ENCODE measurements at places on chromosomes 1 and 21.

DNA sequence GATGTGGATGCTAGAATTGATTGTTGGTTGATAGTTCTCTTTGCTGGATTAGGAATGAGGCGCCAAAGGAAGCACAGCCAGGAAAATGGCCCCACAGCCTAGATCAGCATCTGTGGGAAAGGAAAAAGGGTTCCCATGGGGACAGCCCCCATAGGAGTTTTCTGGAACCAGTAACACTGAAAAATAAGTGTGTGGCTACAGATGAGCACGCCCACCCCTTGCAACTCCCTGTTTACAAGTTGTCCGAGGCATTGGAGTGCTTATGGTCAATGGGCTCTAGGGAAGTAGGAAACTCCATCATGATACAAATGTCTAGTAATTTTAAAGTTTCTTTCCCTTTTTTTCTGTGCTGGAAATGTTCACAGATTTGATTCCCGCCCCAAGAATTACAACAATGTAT lies 23.8 kb upstream of the UBE2U start:
- no peak for DNase-seq
- no peak overlapping the region for H3K4me3 ChIP-seq
- H3K4me1 ChIP-seq, result no peaks in the 10 kb centered on the region
- peaks cover 19% of the 10 kb centered on the region for H3K36me3 ChIP-seq

- H3K4me1 ChIP-seq, result peaks cover 47% of the 10 kb centered on the region
- no peaks in the 10 kb centered on the region for H3K27me3 ChIP-seq
- H3K36me3 ChIP-seq, result no peaks in the 10 kb centered on the region
- no peak for DNase-seq
- no peak overlapping the region for H3K27ac ChIP-seq
- H3K4me3 ChIP-seq, result no peak overlapping the region
Measured at GRCh38 chr1:164780863-164781262, 221.9 kb downstream of the PBX1 start.

DNA sequence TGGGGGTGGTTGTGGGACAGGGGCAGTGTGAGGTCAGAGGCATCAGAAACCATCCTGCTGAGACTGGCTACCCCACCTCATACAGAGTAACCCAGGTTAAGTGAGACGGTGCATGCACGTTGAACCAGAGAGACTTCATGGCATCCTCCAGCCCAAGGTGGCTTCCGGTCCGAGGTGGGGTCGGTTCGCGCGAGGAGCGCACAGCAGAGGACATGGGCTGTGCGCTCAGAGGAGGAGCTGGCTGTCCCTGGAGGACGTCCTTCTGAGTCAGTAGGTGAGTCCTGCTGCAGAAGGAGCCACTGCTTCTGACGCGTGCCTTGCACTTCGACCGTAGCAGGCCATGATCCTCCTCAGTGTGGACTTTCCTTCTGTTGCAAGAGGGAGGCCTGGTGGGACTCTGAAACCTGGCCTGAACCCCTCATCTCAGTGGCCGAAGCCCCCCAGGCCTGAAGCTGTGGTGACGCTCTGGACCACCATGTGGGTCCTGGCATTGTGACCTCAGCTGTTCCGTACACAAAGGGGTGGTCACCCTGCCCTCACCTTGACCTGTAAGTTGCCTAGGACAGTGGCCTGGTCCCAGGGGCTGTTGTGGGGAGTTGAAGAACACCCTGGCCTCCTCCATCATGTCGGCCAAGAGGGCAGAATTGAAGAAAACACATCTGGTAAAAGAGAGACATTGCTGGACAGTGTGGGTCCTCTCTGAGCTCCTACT lies at the start of gene TEX35:
TEX35 (plus strand) TSS at position 544 of the 712 bp plus-strand sequence; CDS start at position 624, 80 bp downstream.
- H3K27ac ChIP-seq, result no peak within 1 kb of the TSS
- H3K4me3 ChIP-seq, result no peak within 1 kb of the TSS
- H3K4me1 ChIP-seq, result no peaks in the 10 kb centered on the region
- H3K27me3 ChIP-seq, result no peaks in the 10 kb centered on the region
- H3K36me3 ChIP-seq, result no peaks in the 10 kb centered on the region
- DNase-seq, result no peak

- no peaks in the 10 kb centered on the region for H3K4me1 ChIP-seq
- no peaks in the 10 kb centered on the region for H3K36me3 ChIP-seq
- no peaks in the 10 kb centered on the region for H3K27me3 ChIP-seq
Measured at GRCh38 chr1:161059293-161059692, 10.4 kb downstream of the ARHGAP30 start.

GRCh38 chr1:226107471-226108460 lies 45.2 kb downstream of the H3-3A start:
- H3K4me1 ChIP-seq, result peaks cover 38% of the 10 kb centered on the region
- no peak for DNase-seq
- peak overlapping the region; percentile 93 for H3K27ac ChIP-seq
- no peaks in the 10 kb centered on the region for H3K36me3 ChIP-seq

GRCh38 chr1:47225430-47226100 lies 6.5 kb downstream of the TAL1 start:
- peaks cover 18% of the 10 kb centered on the region for H3K4me1 ChIP-seq
- no peak for DNase-seq
- H3K36me3 ChIP-seq, result no peaks in the 10 kb centered on the region
- no peak overlapping the region for H3K27ac ChIP-seq

DNA sequence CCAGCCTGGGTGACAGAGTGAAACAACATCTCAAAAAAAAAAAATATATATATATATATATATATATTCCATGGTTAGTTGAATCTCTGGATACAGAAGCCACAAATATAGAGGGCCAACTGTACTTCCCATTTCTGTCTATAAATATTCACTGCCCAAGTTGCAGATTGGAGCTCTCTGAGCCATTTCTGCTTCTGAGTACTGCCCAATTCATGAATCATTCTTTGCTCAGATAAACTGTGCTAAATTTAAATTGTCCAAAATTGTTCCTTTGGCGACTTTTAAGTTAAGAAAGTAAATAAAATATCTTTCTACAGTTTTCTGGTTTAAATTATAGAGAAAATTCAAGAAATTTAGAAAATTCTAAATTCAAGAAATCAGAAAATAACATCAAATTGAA lies 23.2 kb upstream of the C1orf146 start:
- no peaks in the 10 kb centered on the region for H3K4me1 ChIP-seq
- no peak overlapping the region for H3K4me3 ChIP-seq
- DNase-seq, result no peak
- no peaks in the 10 kb centered on the region for H3K27me3 ChIP-seq
- H3K27ac ChIP-seq, result no peak overlapping the region

DNA sequence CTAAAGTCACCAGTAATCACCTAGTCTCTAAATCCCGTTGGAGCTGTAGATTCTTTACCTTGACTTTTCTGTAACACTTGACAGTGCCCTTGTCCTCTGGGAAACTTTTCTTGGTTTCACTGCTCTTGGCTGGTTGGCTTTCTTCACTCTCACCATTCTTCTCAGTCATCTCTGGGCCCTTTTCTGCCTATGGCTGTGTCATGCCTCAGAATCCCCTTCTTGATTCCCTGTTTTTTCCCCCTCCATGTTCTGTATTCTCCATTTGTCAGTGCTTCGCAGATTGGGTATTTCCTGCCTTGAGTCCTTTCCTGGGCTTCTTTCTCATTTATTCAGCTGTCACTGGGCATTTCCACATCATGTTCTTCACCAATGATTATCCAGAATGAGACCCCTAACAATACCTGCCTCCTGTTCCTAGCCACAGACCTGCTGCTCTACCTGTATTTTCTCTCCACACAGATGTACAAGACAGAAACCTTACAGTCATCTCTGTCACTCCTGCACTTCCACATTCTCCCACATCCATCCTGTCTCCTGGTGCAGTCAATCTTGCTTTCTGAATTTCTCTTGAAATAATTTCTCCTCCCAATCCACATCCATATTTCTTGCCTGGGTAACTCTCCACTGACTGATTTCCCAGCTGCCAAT lies 14.7 kb downstream of the UCK2 start:
- no peak overlapping the region for H3K27ac ChIP-seq
- H3K4me3 ChIP-seq, result no peak overlapping the region
- no peaks in the 10 kb centered on the region for H3K27me3 ChIP-seq
- H3K4me1 ChIP-seq, result peaks cover 5% of the 10 kb centered on the region
- no peaks in the 10 kb centered on the region for H3K36me3 ChIP-seq
- no peak for DNase-seq

DNA sequence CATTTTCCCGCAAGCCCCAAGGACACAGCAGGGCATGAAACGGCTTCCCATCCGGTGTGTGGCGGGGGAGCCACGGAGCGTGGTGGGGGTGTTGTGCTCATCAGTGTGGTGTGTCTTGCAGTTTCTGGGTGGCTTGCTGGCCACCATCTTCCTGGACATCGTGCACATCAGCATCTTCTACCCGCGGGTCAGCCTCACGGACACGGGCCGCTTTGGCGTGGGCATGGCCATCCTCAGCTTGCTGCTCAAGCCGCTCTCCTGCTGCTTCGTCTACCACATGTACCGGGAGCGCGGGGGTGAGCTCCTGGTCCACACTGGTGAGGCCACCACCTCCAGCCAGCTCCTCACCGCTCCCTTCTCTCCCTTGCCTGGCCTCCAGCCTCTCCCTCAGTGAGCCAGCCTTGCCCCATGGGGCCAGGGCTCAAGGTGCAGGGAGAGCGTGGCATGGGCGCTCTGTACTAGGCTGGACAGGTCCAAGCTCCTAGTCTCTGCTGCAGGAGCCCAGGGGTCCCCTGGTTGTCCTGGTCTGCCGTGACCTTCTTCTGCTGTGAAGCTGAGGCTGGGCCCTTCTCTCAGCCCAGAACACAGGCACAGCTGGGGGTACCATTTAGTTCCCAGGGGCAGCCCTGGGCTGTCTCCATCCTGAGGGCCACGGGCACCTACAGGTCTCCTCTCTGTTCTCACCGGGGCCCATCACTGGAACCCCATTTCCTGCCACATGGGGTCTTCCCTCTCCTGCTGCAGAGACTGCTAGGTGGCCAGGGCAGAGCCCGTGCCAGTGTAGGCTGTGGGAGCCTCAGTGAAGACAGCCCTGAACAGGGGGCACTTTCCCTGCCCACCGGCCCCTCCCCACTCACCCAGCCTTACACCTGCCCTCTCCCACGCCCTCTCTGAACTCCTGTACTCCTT lies 12.6 kb downstream of the AGTRAP start:
- H3K27me3 ChIP-seq, result no peaks in the 10 kb centered on the region
- H3K36me3 ChIP-seq, result peaks cover 11% of the 10 kb centered on the region
- no peak overlapping the region for H3K4me3 ChIP-seq
- no peak overlapping the region for H3K27ac ChIP-seq
- no peak for DNase-seq
- no peaks in the 10 kb centered on the region for H3K4me1 ChIP-seq

GRCh38 chr1:30403726-30404125 lies 319.7 kb downstream of the MATN1 start:
- H3K4me3 ChIP-seq, result no peak overlapping the region
- H3K27me3 ChIP-seq, result no peaks in the 10 kb centered on the region
- H3K36me3 ChIP-seq, result no peaks in the 10 kb centered on the region
- no peak for DNase-seq

GRCh38 chr1:110927484-110928075 lies 36.1 kb downstream of the LRIF1 start:
- no peaks in the 10 kb centered on the region for H3K27me3 ChIP-seq
- no peak overlapping the region for H3K27ac ChIP-seq
- no peak for DNase-seq
- H3K4me1 ChIP-seq, result no peaks in the 10 kb centered on the region
- no peaks in the 10 kb centered on the region for H3K36me3 ChIP-seq

GRCh38 chr1:1777950-1778662 lies at the start of gene NADK:
TSS of gene NADK (minus strand) at chr1:1778470. CDS start at chr1:1765406, 13,064 bp downstream.
- DNase-seq, result no peak
- peaks cover 53% of the 10 kb centered on the region for H3K4me1 ChIP-seq
- no peaks in the 10 kb centered on the region for H3K36me3 ChIP-seq

- H3K4me1 ChIP-seq, result peaks cover 12% of the 10 kb centered on the region
- H3K27ac ChIP-seq, result peak within 1 kb of the TSS; percentile 84
- H3K4me3 ChIP-seq, result peak within 1 kb of the TSS; percentile 91
- DNase-seq, result peak; percentile 76
- peaks cover 32% of the 10 kb centered on the region for H3K36me3 ChIP-seq
- H3K27me3 ChIP-seq, result no peaks in the 10 kb centered on the region
Measured at GRCh38 chr1:37807555-37808368, at the start of the genes C1orf122 and YRDC. TSS of gene C1orf122 (plus strand) at chr1:37807790. CDS start at chr1:37808405, 615 bp downstream. TSS of gene YRDC (minus strand) at chr1:37808208. CDS start at chr1:37808180, 28 bp downstream.

DNA sequence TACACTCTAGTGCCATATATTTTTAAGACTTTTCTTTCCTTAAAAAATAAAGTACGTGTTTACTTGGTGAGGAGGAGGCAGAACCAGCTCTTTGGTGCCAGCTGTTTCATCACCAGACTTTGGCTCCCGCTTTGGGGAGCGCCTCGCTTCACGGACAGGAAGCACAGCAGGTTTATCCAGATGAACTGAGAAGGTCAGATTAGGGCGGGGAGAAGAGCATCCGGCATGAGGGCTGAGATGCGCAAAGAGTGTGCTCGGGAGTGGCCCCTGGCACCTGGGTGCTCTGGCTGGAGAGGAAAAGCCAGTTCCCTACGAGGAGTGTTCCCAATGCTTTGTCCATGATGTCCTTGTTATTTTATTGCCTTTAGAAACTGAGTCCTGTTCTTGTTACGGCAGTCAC lies 25.2 kb downstream of the PSEN2 start:
- no peak overlapping the region for H3K4me3 ChIP-seq
- no peak overlapping the region for H3K27ac ChIP-seq
- H3K4me1 ChIP-seq, result no peaks in the 10 kb centered on the region
- no peaks in the 10 kb centered on the region for H3K27me3 ChIP-seq
- H3K36me3 ChIP-seq, result peaks cover 35% of the 10 kb centered on the region
- no peak for DNase-seq

GRCh38 chr21:45607021-45607908 lies 36.3 kb upstream of the PCBP3 start:
- no peak overlapping the region for H3K4me3 ChIP-seq
- H3K27ac ChIP-seq, result no peak overlapping the region
- no peaks in the 10 kb centered on the region for H3K27me3 ChIP-seq
- H3K36me3 ChIP-seq, result no peaks in the 10 kb centered on the region
- H3K4me1 ChIP-seq, result no peaks in the 10 kb centered on the region

DNA sequence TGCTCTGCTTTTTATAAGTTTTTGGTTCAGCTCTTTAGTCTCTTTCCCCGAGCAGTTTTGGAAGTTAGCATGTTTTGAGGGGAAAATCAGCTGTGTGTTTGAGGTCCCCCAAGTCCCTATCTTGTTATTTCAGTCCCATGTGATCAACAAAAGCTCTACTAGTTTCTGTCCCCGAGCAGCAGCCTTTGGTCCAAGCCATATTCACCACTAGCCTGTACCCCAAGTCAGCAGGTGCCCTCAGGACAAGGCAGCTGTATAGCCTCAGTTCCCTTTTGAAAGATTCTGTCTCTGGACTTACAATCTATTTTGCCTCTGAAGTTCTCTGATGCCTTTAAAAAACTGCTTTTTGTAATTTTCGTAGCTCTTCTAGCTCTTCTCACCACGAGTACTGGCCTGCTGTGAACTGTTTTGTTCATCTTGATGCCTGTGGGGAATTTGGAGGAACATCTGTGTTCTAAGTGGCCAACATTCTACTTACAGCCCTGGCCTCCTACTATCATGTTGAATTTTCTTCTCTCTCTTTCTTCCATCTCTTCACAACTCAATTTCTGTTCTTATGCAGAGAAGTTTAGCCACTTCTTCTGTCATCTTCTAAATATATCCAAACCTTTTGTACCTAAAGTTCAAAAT lies 16.7 kb downstream of the UAP1 start:
- H3K27me3 ChIP-seq, result no peaks in the 10 kb centered on the region
- DNase-seq, result no peak
- peaks cover 13% of the 10 kb centered on the region for H3K4me1 ChIP-seq
- no peak overlapping the region for H3K27ac ChIP-seq

All from thoracic aorta (tissue), 2 donors.